Motor neuron (in vitro differentiated cells): ENCODE measurements at places on chromosomes 11 and 22. TPM values are rescaled to one million over a fixed set of nuclear protein-coding genes. Genes with fewer than 3 reads are reported as not detected.

DERL3 gene
- 0.71 TPM in 1 of 2 replicates, not detected in the other for total RNA-seq

MAPK8IP2 gene
- 33.4 and 35.3 TPM in 2 replicates for total RNA-seq

POTEH gene
- total RNA-seq = not detected in 2 replicates

CDC42BPG gene
- total RNA-seq = 1.1 and 1.2 TPM in 2 replicates

OR8G5 gene
- not detected in 2 replicates for total RNA-seq

TECTA gene
- 1.8 and 2.8 TPM in 2 replicates for total RNA-seq

DNA sequence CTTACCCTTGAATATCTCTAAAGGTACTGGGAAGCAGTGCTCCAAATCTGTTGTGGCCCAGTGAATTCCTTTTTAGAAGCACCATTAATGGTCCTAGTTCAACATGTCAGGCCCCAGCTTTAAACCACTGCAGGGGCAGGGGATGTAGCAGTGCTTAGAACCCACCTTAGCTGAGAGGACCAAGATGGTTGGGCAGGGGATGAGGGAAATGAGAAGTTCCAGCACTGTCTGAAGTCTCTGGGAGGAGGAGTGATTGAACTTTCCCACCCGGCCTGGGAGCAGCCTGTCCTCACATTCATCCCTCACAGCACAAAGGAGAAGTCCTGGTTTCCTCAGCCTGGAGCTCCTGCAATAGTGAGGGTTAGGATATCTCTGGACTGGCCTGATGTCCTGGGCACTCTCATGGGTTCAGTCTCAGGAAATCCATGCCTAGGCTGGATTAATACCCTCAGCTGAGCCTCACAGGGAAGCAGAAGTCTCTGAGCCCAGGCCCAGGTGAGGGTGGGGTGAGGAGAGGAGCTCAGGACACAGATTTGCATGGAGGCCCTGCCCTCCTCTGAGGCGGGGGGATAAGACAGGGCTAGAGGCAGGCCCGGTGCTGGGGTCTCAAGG is 28.6 kb upstream of the PRAME start:
- no peak for ATAC-seq

GRCh38 chr11:62451241-62451621 is 32.4 kb downstream of the SCGB1A1 start:
- ATAC-seq = no peak

DNA sequence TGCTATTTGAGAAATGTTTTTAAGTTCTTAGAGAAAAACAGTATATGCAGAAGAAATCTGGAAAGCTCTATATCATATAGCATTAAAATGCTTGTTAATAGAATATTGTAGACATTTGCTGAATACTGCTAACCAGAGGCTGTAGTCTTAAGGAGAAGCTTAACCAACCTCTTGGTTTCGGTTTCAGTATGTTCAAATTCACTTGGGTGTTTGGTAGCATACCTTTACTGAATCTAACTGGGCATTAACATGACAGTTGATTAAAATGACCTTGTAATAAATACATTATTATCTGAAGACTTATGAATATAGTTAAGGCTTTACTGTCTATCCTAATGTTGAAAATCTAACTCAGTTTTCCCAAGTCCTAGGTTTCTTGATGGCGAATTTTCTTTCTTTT is 5.4 kb downstream of the PCF11 start:
- ATAC-seq = no peak

GRCh38 chr11:130215531-130216220 is 56.1 kb downstream of the ST14 start:
- no peak for ATAC-seq

DNA sequence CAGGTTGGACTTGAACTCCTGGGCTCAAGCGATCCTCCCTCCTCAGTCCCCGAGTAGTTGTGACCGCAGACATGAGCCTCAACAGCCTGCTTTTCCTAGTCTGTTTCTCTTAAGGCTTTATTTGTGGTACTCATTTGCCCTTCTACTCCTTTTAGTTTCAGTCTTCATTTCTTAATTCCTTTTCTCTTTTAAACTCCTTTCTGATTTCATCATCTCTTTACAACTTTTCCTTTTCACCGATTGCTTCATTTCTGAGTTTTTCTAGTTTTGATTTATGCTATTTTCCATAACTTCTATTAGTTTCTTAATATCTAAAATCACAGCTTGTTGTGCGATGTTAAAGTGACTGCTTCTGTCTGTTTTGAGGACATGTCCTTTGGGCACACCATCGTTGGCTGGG is 17.3 kb upstream of the MRGPRF start:
- ATAC-seq = no peak

DNA sequence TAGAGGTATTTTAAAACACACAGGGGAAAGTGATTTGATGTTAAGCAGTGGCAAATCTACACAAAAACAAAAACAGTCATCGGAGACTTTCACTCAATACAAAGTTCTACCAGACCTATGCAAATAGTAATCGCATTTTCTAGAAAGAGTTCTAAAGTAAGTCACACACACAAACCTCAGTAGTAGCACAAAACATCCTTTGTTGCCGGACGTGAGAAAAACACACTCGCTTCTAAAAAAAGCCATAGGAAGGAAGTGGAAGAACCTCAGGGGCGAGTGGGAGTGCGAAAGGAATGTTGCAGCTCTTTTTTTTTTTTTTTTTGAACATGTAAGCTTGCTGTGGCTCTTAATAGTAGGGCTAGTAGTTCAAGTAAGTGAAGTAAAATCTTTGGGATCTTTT is 88.9 kb downstream of the MAML2 start:
- no peak for ATAC-seq

GRCh38 chr11:41400819-41401382 is 58.6 kb downstream of the LRRC4C start:
- ATAC-seq = peak; percentile 69

- no peak for ATAC-seq
Measured at GRCh38 chr11:15940462-15941205, 415.7 kb downstream of the SOX6 start.

- no peak for ATAC-seq
Measured at GRCh38 chr11:33530815-33531214, 169.8 kb downstream of the C11orf91 start.

- peak; percentile 39 for ATAC-seq
Measured at GRCh38 chr11:110985547-110985946, 260.0 kb upstream of the POU2AF2 start.

- no peak for ATAC-seq
Measured at GRCh38 chr11:35234460-35235156, 95.6 kb downstream of the CD44 start.

DNA sequence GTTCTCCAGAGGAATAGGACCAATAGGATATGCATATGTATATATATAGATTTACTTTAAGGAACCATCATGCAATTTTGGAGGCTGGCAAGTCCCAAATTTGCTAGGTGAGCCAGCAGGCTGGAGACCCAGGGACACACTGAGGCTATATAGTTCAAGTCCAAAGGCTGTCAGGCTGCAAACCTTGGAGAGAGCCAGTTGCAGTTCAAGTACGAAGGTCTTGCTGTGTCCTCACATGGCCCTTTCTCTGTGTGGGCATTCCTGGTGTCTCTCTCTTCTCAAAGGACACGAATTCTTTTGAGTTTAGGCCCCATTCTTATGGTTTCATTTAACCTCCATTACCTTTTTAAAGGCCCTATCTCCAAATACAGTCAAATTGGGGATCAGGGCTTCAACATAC is 134.4 kb upstream of the SORL1-AS1 start:
- ATAC-seq = no peak

- ATAC-seq = no peak
Measured at GRCh38 chr11:127618721-127619120, 618.2 kb upstream of the KIRREL3 start.

- peak; percentile 68 for ATAC-seq
Measured at GRCh38 chr22:40156001-40156516, 21.7 kb upstream of the TNRC6B start.

DNA sequence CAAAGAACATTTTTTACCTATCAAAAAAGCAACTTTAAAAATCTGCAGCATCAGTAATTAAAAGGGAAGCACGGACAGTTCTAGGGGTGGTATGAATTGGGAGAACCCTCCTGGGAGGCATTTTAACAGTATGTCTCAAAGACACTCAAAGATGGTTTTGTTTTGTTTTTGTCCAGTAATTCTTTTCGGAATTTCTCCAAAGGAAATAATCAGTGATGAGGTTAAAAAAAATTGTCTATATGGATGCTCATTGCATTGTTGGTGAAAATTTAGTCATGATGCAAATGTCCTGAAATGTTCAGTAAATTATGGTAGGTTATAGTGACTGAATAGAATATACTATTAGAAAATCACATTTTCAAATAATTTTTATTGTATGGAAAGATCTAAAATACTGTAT is 115.1 kb downstream of the ATXN10 start:
- ATAC-seq = no peak

GRCh38 chr11:120209746-120210625 is 846 bp upstream of the OAF start:
- no peak for ATAC-seq

GRCh38 chr11:73074319-73074718 is 67.8 kb downstream of the FCHSD2 start:
- no peak for ATAC-seq

GRCh38 chr11:69825037-69825834 is 6.0 kb upstream of the FGF3 start:
- ATAC-seq = no peak

GRCh38 chr11:60765355-60765754 is 8.7 kb downstream of the MS4A15 start:
- no peak for ATAC-seq

- ATAC-seq = peak; percentile 51
Measured at GRCh38 chr11:76824980-76825725, 35.6 kb upstream of the ACER3 start.

- ATAC-seq = no peak
Measured at GRCh38 chr22:27820896-27821866, 19.6 kb upstream of the MN1 start.
